Activated CD4-positive, CD25-positive, alpha-beta regulatory T cell treated with anti-CD3 and anti-CD28 coated beads, Interleukin-2, amount 50 U/mL, for 72 hours (primary cell): ENCODE measurements at places on chromosomes 5 and 9.

DNA sequence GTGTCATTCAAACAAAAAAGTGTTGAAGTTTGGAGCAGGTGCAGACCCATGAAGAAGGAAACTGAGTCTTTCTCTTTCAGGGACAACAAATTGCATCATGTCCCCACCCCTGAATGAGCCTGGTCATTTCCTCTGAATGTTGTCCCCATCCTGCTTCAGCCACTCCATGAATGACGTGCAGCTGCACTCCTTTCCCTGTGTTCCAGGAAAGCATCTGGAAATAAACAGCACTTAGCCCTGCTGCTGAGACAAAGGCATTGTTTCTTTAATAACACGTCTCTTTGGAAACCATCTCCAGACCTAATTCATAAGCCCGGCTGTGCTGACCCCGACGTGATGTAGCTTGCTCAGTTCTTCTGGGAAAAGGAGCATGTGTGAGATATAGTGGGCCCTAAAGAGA lies 682.3 kb downstream of the BRINP1 start:
- DNase-seq, result no peak

DNA sequence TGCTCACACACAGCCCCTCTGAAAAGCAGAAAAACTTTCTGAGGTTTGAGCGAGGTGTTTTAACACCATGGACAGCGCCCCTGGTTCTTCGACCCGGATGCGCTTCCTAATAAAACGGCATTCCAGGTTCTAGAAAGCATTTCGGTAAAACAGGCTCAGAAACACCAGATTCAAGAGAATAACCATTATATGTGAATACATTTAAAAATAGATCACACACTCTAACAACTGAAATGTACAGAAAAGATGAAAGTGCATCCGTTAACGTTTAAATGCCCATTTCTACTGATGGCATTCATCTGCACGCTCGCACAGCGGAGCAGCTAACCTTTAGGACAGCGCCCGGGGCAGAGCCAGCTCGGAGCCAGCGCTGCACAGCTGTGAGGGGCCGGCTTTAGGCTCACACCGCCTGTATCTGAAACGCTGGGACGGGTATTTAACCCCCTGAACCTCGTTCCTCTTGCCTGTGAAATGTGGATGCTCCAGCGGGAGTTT lies 26.3 kb upstream of the TENT4A start:
- DNase-seq, result no peak

- DNase-seq, result no peak
These were observed 220.7 kb downstream of the FANCC start for GRCh38 chr9:95096807-95097206.

GRCh38 chr9:120158221-120158620 lies 421.7 kb downstream of the CDK5RAP2 start:
- DNase-seq, result no peak

- no peak for DNase-seq
These were observed 44.2 kb upstream of the LMNB1 start for GRCh38 chr5:126732716-126733115.

DNA sequence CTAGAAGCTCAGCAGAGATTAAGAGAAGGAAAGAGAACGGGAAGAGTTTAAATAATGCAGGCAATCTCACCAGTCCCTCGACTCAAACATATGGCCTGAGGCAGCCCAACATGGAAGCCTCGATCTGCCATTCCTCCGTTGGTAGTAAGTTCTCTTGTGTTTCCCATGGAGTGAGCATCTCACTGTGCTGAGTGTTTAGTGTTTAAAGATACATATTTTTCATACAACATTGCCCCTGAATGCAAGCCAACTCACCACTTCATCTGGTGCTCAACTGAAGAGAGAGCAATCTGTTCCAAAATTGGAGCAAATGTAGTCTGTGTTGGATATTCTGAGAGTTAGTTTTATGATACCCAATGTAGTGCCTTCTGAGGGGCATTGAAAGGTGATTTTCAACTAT lies 171.5 kb upstream of the ATP10B start:
- no peak for DNase-seq

GRCh38 chr9:75992482-75993206 lies 102.2 kb downstream of the PCSK5 start:
- DNase-seq, result no peak

- no peak for DNase-seq
These were observed 163.3 kb upstream of the ZNF608 start for GRCh38 chr5:124909734-124910133.

GRCh38 chr5:62653864-62654575 lies 75.4 kb downstream of the LRRC70 start:
- DNase-seq, result no peak
